Stimulated activated CD4-positive, alpha-beta T cell treated with anti-CD3 and anti-CD28 coated beads, Interleukin-1b, Interleukin-23, amount 100 ng/mL, for 48 hours (primary cell): ENCODE measurements at places on chromosomes 6 and 20.

GRCh38 chr6:10891960-10892359 lies 5.1 kb downstream of the SYCP2L start:
- no peak for DNase-seq

GRCh38 chr6:128801621-128802020 lies 81.3 kb upstream of the LAMA2 start:
- no peak for DNase-seq

DNA sequence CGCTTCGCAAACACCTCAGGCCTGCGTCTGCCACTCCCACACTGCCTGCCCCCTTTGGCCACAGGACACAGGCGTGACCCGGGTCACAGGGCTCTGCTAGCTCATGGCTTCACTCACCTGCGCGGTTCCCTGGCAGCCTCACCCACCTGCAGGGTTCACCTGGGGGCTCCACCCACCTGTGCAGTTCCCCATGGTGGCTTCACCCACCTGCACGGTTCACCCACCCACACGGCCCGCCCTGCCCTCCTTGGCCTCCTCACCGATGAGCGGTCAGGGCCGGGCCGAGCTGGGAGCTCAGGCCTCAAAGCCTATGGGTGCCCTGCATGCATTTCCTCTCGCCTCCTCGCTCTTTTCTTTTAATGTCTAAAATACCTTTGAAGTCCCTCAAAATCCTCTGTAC lies 54.7 kb downstream of the SMOC2 start:
- DNase-seq: no peak

- DNase-seq: no peak
Measured at GRCh38 chr20:61508301-61509096, 256.4 kb downstream of the CDH4 start.

GRCh38 chr6:170554013-170554795 lies at the start of gene TBP:
Gene TBP (plus strand): TSS chr6:170554369. CDS start chr6:170557030, 2,661 bp downstream.
- peak; percentile 98 for DNase-seq

- DNase-seq: no peak
Measured at GRCh38 chr20:17542481-17542880, 11.3 kb upstream of the BFSP1 start.

DNA sequence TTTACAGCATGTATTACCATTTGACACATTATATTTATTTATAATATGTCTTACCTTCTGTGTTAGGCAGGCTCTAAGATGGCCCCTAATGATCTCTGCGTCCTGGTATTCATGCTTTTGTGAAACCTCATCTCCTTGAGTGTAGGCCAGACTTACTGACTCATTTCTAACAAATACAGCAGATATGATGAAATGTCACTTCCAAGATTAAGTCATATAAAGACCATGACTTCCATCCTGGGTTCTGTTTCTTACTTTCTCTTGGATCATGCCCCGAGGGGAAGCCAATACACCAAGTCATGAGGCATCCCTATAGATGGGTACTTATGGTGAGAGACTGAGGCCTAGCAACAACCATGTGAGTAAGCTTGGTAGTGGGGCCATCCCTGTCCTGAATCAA lies 30.2 kb downstream of the ZHX3 start:
- DNase-seq: peak; percentile 11

- DNase-seq: no peak
Measured at GRCh38 chr6:148565321-148565926, 181.4 kb upstream of the UST start.

DNA sequence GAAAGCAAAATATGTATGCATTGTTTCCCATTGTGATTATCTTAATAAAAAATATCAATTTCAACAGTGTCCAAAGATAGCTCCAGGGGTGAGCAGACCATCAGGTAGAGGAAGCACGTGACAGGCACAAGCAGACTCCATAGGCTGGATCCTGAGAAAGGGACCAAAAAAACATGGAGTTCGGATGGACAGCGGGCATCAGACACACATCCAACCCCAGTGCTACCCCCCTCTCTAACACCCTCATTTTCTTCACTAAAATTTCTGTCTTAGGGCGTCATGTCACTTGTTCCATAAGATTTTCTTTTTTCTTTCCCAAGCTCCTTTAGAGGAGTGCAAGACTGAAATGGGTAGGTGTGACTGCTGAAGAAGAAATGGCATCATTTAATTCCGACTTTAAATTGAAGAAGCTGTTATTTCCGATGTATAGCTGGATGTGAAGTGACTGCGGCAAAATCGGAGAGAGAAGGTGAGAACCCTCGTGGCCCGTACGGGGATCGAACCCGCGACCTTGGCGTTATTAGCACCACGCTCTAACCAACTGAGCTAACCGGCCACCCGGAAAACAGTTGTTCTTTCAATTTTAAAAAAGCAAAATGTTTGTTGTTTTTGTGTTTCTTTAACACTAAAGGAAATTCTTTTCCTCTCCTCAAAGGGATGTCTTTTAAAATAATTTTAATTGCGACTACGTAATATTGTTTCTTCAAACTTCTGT lies 10.3 kb upstream of the PRSS16 start:
- DNase-seq: peak; percentile 69

DNA sequence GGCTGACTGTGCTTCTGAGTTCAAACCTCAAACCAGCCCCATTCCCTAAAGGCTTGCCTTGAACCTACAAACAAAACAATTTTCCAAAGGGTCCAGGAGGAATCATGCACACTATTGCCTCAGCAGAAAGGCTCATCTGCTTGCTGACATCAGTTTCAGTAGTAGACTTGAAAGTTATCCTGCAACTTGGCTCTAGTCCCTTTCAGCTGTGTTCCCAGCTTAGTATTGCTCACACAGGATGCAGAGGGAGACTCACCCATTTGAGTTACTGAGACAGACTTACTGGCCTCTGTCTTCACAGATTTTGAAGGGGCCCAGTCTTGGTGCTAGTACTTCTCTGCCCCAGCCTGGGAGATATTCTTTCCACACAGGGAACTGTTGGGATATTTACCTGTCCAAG lies 38.5 kb upstream of the TFB1M start:
- no peak for DNase-seq

- DNase-seq: no peak
Measured at GRCh38 chr6:105014954-105015353, 58.0 kb downstream of the LIN28B start.

- no peak for DNase-seq
Measured at GRCh38 chr6:26475823-26476729, 18.3 kb downstream of the BTN2A1 start.

- no peak for DNase-seq
Measured at GRCh38 chr6:10048370-10049297, 366.2 kb downstream of the TFAP2A start.

GRCh38 chr6:169075915-169076654 lies 177.6 kb downstream of the THBS2 start:
- no peak for DNase-seq

GRCh38 chr20:36479938-36480337 lies 61.4 kb upstream of the MYL9 start:
- DNase-seq: no peak
